ENCODE measurements at places on chromosomes 7 and 10.

- DNase-seq = no peak
These were observed 445 bp upstream of the ATRNL1 start for GRCh38 chr10:115092555-115093285.

DNA sequence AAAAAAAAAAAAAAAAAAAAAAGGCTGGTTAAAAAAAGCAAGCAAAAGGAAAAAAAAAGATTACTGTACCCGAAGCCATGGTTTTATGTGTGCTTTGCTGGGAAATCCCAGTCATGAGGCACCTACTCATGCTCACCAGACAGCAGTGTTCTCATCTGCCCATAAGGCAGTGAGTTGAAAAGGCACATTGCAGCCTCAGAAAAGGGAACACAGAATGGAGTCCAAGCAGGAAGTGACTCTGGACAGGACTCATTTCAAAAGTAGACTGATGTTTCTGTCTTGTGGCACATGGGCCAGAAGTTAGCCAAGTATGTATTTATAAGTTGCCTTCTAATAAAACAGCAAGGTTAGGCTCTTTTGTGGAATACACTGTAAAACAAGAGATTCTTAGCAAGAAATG, 40.2 kb downstream of the PDSS1 start:
- no peak for DNase-seq

DNA sequence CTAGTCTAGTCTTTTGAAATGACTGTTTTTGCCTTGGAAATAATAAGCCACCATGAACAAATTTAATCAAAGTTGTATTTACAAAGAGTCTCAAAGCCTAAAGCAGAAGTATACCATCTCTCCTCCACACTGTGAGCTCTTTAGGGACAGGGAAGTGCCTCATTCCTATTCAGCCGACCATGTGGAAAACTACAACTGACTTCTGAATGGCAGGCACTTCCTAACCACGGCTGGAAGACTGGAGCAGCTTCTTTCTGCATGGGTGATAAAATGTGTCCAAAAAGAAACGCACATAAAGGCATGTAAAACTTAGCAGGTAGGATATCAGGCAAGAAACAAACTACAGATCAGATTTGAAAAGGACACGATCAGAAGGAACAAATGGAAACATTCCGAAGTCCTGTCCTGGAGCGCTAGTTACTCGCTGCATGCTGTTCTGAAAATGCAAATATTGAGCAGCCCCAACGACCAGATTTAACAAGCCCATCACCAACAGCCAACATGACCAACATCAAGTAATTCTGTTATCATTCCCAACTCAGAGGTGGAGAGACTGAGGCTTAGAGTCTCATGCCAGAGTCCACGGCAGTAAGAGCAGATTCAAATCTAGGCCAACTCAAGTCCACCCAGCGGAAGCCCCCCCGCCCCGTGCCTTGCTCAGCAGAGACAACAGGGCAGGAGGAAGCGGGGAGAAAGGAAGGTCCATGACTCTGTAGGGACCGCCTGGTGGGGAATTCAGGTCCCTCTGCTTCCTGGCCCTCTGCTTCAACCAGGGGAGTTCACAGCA, 26.5 kb downstream of the CTBP2 start:
- DNase-seq = no peak

DNA sequence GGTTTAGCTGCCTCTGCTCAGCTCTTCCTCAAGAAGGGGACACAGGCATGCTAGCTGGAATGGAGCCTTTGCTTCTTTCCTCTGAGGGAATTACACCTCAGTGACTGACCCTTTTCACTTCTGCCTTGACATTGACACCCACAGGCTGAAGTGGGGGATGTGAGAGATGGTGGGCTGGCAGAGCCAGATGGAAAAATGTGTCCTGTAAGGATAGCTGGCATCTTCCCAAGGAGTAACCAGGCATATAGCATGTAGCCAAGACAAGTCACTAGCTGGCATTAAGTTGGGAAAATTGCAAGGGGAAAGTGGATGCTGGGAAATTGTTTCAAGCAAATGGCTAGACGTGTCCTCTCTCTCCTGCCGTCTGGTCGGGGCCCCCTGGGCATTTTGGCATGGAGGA, 19.9 kb downstream of the STMP1 start:
- DNase-seq = no peak

- no peak for DNase-seq
These were observed 27.1 kb downstream of the PCGF5 start for GRCh38 chr10:91247360-91248111.

DNA sequence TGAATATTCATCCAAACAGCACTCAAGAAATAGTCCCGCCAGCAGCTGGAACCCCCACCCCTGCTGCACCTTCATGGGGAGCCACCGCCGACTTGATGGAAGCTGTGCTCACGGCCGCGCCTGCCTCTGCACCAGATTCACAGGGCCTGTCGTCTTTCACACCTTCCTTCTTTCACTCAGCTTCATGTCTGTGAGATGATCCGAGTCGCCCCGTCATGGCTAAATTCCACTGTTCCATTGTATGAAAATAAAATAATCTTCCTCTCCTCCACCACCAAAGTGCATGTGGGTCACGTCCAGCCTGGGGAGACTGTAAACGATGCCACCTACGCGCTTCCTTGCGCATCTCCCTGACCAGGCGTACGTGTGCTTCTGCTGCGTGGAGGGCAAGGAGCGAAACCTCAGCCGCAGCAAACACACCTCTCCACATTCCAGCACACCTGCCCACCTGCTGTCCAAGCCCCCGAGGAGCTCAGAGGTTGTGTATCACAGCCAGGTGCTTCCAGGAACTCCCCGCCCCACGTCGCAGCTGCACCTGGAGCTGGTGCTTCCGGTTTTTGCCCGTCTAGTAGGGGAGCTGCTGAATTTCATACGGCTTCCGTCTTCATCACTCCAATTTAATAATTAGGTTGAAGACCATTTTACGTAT, 137.0 kb downstream of the PTPRN2 start:
- no peak for DNase-seq

DNA sequence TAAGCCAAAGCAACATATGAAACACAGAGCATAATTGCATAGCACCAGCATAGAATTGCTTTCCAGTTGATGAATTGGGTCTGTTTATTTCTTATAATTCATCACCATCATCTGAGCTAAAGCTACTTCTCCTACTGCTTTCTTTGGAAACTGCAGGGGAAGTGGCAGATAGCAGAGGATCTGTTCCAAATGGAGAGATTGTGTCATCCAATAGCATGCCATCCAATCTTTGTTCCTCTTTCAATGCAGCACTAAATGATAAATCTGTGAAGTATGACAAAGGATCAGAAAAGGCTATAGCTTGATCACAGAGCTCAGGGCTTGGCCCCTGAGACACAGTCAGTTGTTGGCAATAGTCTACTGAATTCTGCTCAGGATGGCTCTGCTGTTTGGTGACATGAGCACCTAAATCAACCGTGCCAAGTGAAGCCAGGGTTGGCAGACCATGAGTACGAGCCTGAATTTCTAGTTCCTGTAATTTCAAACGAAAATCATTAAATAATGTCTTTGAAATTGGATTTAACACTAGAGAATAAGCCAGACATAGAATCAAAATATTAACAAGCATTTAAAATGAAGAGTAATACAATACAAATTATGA, 90.0 kb downstream of the TFEC start:
- DNase-seq = no peak

- DNase-seq = no peak
These were observed 10.4 kb downstream of the NXPH1 start for GRCh38 chr7:8443576-8444467.

GRCh38 chr10:63518690-63519288, 2.4 kb upstream of the REEP3 start:
- no peak for DNase-seq

DNA sequence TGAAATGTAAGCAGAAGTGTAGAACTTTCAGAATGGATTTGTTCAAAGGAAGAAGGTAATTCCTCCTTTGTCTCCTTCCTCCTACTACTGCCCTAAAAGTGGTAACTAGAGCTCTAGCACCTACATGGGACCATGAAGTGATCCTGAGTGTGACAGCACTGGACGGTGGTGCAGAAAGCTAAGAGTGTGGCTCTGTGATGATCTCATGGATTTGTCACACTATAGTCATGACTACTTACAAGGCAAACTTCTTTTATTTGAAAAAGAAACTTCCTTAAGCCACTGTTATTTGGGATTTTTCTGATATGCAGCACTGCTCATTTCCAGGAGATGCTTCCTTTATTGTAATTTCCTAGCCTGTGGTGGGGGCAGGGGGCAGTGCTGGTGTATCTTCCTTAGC, 5.8 kb upstream of the FHIP2A start:
- no peak for DNase-seq

GRCh38 chr7:32316839-32317238, 173.3 kb downstream of the LSM5 start:
- DNase-seq = no peak

DNA sequence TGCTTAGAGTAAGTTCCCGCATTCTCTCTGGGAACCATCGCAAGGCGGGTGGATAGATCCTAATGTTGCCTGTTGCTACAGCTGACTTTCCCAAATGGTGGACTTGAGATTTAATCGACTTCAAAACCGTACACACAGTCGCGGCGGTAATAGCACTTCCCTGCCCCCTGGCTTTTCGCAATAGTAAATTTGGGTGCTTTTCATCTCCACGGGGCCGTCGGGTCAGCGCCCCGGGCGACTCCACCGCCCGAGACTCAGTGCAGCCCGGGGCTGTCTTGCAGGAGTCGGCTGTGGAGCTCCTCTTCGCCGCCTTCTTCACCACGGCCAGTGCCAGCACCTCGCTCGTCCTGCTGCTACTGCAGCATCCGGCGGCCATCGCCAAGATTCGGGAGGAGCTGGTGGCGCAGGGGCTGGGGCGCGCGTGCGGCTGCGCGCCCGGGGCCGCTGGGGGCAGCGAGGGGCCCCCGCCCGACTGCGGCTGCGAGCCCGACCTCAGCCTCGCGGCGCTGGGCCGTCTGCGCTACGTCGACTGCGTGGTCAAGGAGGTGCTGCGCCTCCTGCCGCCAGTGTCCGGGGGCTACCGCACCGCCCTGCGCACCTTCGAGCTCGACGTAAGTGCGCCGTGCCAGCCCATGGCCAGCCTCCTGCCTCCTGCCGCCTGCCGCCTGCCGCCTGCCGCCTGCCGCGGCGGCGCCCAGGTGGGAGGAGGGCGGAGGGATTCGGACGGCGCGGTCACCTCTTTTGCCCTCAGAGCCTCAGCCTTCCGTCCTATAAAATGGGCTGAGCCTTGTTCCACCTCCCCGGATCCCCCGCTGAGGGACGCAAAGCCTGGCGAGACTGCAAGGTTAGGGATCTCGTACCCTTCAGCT, 5.3 kb downstream of the CYP26C1 start:
- no peak for DNase-seq

- DNase-seq = no peak
These were observed 582.1 kb upstream of the DPP6 start for GRCh38 chr7:153470004-153470671.

DNA sequence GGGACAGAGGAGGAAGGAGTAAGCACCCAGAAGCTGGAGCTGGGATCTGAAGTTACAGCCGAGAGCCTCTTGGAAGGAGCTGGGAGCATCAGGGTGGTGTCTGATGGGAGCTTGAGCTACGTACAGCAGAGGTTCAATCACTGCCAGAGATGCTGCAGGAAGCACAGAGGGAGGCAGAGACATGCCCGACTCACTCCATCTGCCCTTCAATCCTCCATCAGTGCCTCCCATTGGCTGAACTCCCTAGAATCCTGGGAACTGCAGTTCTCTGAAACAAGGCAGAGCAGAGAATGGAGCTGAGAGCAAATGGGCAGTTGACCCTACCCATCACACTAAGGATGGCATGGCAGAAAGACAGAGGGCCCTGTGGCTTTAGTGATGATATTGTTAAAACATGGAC, 40.0 kb upstream of the CTBP2 start:
- DNase-seq = no peak

- DNase-seq = no peak
These were observed 67.9 kb downstream of the OAT start for GRCh38 chr10:124350806-124351205.

- no peak for DNase-seq
These were observed 56.7 kb downstream of the OSBPL3 start for GRCh38 chr7:24923172-24923865.

DNA sequence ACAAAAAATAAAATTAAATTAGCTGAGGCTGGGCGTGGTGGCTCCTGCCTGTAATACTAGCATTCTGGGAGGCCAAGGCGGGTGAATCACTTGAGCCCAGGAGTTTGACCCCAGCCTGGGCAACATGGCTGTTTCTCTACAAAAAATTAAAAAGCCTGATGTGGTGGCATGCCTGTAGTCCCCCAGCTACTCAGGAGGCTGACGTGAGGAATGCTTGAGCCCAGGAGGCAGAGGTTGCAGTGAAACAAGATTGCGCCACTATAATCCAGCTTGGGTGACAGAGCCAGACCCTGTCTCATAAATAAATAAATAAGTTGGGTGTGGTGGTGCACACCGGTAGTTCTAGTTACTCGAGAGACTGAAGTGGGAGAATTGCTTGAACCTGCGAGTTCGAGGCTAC, 65.1 kb downstream of the GNA12 start:
- no peak for DNase-seq

GRCh38 chr7:50587737-50588136, 22.5 kb upstream of the DDC start:
- no peak for DNase-seq

- DNase-seq = no peak
These were observed 116.3 kb downstream of the CUX1 start for GRCh38 chr7:101933688-101934121.

DNA sequence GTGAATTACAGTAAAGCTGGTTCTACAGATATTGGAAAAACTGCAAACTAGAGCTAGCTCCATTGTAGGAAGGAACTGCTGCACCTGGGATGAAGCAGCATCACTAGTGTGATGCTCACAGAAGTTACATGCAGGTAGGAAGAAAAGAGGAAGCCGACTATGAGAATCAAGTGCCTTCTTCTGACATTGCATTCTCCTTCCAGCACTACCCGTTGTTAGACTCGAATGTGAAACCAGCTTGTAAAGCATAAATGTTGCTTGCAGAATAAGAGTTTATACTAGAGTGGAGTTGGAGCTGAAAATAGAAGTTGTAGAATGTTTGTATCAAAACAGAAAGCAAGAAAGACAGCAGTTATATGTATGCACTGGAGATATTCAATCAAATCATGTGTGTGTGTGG, 49.9 kb downstream of the TRIM24 start:
- DNase-seq = no peak

- DNase-seq = no peak
These were observed 12.2 kb upstream of the INMT start for GRCh38 chr7:30739691-30740090.

GRCh38 chr7:150420242-150420641, 30.2 kb upstream of the GIMAP8 start:
- DNase-seq = no peak

GRCh38 chr7:80581486-80582260, 56.8 kb upstream of the CD36 start:
- DNase-seq = no peak

GRCh38 chr10:45006276-45007030, 5.7 kb downstream of the ZNF22 start:
- DNase-seq = no peak

- DNase-seq = no peak
These were observed 29.5 kb downstream of the WASL start for GRCh38 chr7:123719197-123719721.

- no peak for DNase-seq
These were observed 40.3 kb downstream of the NEURL1 start for GRCh38 chr10:103533827-103534226.

Measured in HCT116 (cell line).